T-helper 9 cell (primary cell): ENCODE measurements at places on chromosomes 6 and 20.

- peak; percentile 15 for DNase-seq
These were observed 1.4 kb downstream of the QKI start for GRCh38 chr6:163415620-163416556.

DNA sequence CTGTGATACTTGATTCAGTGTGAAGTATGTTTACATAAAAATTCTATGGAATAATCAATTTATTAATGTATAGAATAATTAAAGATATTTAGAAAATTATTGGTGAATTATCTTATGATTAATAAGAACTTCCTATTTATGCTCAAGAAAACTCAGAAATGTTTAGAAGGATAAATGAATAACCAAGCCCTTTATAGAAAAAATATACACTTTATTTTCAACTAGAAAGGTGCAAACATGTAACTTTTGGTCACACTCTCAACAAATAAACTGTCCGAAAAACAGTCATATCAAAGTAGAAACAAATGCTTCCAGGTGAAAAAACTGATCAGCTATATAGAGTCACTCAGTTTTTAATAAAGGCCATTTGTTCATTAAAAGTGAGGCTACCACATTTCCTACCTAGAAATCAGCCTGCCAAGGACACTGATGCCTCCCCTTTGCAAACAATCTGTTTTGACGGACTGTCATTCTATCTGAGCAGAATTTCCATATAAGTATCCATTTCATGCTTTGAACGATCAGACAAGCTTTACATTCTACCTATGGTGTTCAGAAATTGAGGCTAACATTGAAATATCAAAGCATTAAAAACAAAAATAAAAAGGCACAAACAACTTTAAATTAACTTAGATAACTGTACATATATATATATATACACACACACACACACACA is 3.0 kb downstream of the CCN2 start:
- no peak for DNase-seq

DNA sequence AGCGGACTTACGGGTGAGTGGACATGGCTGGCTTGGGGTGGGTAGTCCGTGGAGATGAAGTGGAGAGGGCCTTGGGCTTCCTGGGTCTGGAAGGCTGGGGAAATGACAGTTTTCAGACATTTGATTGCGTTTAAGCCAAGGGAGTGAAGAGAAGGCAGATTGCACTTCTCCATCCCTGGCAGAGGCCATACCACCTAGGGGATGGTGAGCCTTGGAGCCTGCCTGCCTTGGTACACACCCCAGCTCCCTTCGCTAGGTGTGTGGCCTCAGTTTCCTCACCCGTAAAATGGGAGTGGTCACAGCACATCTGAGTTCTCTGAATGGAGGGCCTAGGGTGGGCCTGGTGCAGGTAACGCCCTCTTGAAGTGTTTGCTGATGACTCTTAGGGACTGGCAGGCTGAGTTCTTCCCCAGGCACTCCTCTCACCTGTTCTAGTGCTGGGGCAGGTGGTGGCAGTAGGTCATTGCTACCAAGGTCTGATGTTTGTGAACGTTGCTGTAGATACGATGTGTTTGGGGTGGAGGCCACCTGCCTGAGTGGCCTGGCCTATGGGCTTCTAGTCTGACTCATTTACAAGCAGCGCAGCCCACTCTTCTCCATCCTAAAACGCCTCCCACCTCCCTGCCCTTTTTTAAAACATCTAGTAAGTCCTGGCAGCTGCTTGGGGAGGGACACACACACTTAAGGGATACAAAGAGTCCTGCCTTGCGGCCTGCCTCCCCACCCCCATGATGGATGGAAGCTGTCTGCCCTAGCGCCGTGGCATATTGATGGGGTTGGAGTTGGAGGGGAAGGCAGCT is 2.3 kb downstream of the RBM38 start:
- no peak for DNase-seq

- DNase-seq: no peak
These were observed 4.4 kb downstream of the PPP1R16B start for GRCh38 chr20:38809942-38810341.

DNA sequence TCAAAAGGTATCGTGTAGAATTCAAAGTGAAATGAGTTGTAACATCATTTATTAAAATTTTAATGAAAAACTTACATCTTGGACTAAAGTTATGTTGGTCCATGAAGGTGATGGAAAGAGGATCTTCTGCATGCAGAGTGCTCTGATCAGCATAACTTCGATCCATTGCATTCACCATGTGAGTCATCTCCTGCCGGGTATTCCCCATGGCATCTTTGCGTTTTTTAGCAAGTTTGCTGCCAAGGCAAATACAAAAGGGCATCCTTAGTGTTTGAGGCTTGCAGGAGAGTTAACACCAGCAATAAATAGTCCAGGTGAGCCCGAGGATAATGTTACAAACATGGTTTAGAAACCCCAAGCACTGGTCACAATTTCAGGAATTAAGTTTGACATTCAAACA is 104.2 kb upstream of the THEMIS start:
- no peak for DNase-seq

GRCh38 chr20:34512266-34512954 is 3.8 kb upstream of the DYNLRB1 start:
- no peak for DNase-seq

DNA sequence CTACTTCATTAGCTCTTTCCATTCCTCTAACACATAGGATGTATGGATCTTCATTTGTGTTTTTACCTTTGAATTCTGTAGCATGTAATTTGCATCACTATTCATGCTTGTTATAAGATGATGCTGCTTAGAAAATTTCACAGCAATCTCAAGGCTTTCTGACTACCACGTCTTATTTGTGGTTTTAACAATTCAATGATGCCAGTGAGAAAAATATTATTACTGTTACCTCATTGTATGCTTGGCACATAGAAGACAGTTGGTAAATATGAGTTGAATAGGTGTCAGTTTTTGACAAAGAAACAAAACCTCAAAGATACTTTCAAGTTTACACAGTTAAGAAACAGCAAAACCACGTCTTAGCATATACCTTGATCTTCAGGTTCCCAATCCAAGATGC is 428.6 kb downstream of the TFAP2A start:
- no peak for DNase-seq

- DNase-seq: no peak
These were observed 6.6 kb upstream of the SPO11 start for GRCh38 chr20:57323034-57323433.

DNA sequence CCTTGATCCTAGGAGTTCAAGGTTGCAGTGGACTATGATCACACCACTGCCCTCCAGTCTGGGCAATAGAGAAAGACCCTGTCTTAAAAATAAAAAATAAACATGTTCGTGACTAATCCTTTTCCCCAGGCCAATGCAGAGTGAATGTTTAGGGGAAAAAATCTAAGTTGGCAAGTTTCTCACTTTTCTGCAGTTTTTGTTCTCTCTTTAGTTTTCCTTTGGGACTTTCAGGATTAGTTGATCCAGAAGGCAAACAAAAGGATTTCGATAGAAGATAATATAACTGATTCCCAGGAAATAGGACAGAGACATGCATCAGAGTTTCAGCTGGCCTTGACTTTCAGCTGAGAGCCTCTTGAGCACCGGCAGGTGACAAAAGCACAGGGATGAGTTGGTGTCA is 53.3 kb downstream of the SOD2 start:
- no peak for DNase-seq

- no peak for DNase-seq
These were observed at the start of gene PTPRT for GRCh38 chr20:43189554-43190331. TSS of gene PTPRT (minus strand) at chr20:43189906. CDS start at chr20:43189733, 173 bp downstream.

- DNase-seq: no peak
These were observed 133.0 kb downstream of the CLIC5 start for GRCh38 chr6:45882671-45883070.

DNA sequence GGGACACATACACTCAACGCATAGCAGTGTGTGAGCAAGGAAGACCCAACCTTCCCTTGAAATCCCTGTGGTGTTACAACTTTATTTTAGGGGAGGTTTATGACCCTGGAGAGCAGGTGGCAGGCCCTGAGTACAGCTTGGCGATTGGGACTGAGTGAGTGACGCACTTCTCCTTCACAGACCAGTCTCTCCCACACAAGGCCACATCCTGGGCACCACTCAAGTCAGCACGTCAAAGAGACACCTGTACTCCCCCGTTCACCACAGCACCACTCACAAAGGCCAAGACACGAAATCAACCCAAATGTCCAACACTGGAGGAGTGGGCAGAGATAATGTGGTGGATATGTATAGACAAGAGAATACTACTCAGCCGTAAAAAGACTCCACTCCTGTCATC is 57.0 kb upstream of the FRMD1 start:
- DNase-seq: no peak

- DNase-seq: no peak
These were observed 28.9 kb downstream of the INSM1 start for GRCh38 chr20:20396794-20397193.

DNA sequence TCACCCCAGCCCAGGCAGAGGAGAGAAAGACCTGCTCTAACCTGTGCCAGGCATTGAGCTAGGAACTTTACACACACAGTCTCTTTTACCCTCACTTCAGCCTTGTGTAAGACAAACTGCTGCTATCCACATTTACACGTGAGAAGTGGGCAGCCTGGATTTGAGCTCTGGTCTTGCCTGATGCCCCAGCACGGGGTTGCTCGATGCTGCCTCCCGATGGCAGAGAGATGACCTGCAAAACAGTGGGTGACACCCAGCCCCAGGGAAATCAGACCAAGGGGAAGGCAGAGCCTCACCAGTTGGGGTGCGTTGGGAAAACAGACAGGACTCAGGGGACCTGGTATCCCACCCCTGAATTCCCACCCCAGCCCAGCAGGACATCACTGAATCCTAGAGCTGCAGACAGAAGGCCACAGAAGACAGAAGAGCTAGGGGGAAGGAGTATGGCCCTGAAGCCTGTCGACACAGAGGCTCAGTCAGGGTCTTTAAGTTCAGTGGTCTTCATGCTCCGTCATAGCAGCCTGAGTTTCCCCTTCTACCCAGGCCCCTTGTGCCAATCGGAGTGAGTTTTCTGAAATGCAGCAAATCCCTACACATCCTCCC is 990 bp downstream of the BPI start:
- no peak for DNase-seq

DNA sequence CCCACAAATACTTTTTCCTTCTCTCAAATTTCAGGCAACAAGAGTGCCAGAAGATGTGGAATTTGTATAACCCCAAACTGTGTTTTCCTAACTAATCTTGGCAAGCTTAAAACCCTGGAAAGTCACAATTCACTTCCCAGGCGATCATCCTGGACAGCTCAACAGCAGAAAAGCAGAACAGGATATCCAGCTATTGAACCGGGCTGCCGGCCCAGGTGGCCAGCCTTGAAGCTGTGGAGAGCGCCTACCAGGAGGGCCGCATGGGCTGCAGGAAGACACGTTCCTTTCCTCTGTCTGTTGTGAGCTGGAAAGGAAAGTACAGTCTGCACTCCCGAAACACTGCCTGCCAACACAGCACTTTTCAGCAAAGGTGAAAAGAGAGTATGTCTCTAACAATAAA is 719.7 kb upstream of the MARCKS start:
- DNase-seq: no peak

GRCh38 chr6:138653435-138653834 is 120.1 kb upstream of the CCDC28A start:
- no peak for DNase-seq

DNA sequence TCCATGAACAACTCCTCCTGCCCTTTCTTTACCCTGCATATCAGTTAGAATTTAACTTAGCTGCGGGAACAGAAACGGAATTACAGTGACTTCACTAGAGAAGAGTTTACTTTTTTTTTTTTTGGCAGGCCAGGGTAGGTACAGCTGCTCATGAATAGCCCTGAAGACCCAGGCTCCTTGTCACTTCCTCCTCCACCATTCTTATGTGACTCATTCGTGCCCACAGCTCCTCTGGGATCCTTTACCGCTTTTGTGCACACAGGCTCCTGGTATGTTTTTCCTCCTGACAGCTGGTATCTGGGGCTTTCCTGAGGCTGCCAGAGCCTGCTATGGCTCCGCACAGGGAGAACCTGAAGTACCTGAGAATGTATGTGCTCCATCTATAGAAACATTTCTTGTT is 3.9 kb upstream of the KCNS1 start:
- no peak for DNase-seq
